Esophagus mucosa (tissue), 1 donor: ENCODE measurements at places on chromosomes 16 and 17. TPM values are rescaled to one million over a fixed set of nuclear protein-coding genes. Genes with fewer than 3 reads are reported as not detected.

The ACBD4 gene
- 3.5 TPM for total RNA-seq

The PLEKHG4 gene
- 4.9 TPM for total RNA-seq

The ALKBH5 gene
- total RNA-seq = 45.3 TPM

The HS3ST4 gene
- total RNA-seq = 2.1 TPM

The PMP22 gene
- total RNA-seq = 6.3 TPM

The GPR142 gene
- total RNA-seq = not detected

The PLEKHH3 gene
- total RNA-seq = 49.6 TPM

The ATAD5 gene
- 3.8 TPM for total RNA-seq

The TM4SF5 gene
- total RNA-seq = not detected

The KRT16 gene
- total RNA-seq = 2,310 TPM

The MAPT gene
- total RNA-seq = 0.88 TPM

The FOXO3B gene
- total RNA-seq = 0.36 TPM

The KIFC3 gene
- 20.6 TPM for total RNA-seq

The PRKCB gene
- total RNA-seq = 0.76 TPM

The TOP2A gene
- 56.1 TPM for total RNA-seq

The TPSD1 gene
- total RNA-seq = not detected

GRCh38 chr16:23498863-23499262 is 11.4 kb downstream of the GGA2 start:
- peak; percentile 3 for ATAC-seq

DNA sequence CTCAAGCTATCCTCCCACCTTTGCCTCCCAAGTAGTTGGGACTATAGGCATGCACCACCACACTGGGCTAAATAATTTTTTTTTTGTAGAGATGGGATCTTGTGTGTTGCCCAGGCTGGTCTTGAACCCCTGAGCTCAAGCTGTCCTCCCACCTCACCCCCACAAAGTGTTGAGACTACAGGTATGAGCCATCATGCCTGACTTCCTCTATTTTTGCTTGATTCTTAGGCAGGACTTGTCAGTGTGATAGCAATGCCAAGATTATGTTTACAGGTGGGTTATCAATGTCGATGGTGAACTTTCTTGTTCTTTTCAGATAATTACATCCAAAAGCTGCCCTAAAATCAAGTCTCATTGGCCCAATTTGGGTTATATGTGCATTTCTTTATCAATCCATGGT is 96.9 kb downstream of the HS3ST4 start:
- ATAC-seq = no peak

- no peak for ATAC-seq
Observed at GRCh38 chr16:69927056-69927757, 23.9 kb upstream of the CLEC18A start.

GRCh38 chr17:34171245-34171818 is 83.8 kb upstream of the CCL2 start:
- ATAC-seq = peak; percentile 78

DNA sequence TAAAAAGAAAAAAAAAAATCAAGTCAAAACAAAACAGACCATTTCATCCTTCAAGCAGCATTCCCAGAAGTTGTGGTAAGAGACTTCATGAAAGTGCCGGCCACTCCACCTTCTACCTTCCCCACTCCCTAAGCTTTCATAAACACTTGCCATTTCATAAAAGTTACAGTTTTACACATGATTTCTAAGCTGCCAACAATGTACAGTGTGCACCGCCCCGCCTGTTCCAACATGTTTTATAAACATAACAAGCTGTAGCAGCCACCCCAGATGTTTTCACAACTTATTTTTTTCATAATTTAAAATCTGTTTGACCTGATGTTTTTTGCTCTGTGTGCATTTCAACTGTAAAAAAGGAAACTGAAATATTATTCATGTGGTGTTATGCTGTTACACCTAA is 608.1 kb downstream of the TOX3 start:
- ATAC-seq = peak; percentile 55

DNA sequence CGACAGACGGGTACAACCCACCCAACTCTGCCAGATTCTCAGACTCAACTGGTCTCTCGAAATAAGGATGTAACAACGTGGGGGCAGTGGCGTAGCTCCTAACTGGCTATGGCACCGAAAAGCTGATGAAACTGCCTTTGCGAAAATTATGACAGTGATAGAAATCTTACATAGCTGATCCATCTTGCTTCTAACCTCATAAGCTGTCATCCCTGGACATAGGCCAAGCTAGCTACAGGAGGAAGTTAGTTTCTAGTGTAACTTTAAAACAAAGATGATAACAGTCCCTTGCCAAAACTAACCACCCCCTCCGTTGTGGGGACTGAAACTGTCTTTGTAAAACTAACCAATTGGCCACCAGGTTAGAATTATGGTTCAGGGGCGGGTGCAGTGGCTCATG is 220.1 kb downstream of the SLC39A11 start:
- no peak for ATAC-seq

- ATAC-seq = no peak
Observed at GRCh38 chr16:30557707-30557956, 542 bp downstream of the ZNF764 start.

DNA sequence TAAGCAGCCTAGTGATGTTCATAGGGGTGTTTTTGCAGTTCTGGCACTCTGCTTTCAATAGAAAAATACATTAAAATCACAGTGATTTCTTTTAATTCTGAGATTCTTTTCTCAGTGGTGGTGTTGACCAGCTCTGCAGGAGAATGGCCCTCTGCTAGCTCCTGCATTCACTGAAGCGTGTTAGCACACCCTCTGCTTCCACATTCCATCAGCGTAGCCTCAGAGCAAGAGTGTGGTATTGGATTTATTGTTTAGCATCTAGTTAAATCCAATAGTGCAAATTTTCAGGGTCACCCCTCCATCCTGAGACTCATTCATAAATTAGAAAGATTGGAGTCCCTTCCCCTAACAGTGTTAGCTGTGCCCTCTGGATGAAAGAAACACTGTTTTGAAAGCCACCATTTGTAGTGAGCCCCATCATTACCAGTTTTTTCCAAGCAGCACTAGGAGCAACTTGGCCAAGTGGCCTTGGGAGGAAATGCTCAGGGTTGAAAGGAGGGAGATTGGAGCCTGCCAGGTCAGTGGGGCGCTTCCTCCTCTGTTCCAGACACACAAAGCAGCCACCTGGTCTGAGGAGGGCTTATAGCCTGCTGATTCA is 45.7 kb downstream of the B9D1 start:
- no peak for ATAC-seq

- peak; percentile 93 for ATAC-seq
Observed at GRCh38 chr17:2244545-2245525, 58.8 kb downstream of the SMG6 start.

DNA sequence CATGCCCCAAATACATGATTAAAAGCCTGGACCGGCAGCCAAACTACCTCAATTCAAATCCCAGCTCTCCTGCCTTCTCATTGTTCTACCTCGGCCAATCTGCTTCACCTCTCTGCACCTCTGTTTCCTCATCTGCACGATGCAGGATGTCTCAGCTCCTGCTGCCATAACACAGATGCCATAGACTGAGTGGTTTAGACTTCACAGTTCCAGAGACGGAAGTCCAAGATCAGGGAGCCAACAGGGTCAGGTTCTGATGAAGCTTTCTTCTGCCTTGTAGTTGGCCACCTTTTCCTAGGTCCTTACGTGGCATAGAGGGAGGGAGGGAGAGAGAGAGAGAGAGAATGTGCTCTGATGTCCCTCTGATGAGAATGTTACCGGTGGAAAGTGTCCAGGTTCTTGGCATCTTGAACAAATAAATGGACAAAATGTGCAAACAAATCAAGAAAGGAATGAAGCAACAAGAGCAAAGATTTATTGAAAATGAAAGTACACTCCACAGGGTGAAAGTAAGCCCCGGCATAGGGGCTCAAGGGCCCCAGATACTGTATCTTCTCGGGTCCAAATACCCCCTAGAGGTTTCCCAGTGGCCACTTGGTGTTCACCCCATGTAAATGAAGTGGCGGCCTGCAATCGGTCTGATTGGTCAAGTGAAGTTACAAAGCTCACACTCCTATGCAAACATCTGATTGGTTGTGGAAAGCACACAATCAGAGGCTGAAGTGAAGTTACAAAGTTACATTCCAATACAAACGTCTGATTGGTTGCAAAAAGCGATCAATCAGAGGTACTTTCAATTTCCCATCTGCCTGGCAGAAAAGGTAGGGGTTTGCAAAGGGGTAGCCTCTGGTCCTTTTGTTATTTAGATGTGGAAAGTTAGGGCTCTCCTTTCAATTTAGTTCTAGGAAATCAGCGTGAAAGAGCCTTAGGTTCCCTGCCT is 43.3 kb upstream of the ZCCHC14 start:
- no peak for ATAC-seq

GRCh38 chr16:22926105-22926751 is 112.3 kb downstream of the HS3ST2 start:
- ATAC-seq = no peak

DNA sequence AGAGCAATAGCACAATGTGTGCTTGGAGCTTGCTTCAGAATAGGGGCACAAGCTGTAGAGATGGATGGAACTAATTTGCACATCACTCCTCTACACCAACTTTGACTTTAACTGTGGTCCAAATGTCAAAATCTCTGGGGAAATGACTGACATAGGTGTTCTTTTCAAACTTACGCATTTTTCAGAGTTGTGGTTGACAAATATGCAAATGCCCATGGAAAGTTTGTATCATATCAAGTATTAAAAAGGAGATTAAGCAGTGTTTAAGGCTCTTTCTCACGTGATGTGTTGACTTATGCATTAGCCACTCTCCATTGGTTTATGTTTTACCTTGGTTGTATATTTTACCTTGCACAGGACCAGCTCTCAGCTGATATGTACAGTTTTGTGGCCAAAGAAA is 77.1 kb downstream of the ELAC2 start:
- ATAC-seq = no peak

- no peak for ATAC-seq
Observed at GRCh38 chr17:65917560-65917959, 274.4 kb downstream of the CEP112 start.

GRCh38 chr16:25064937-25065336 is 46.6 kb upstream of the LCMT1 start:
- no peak for ATAC-seq

GRCh38 chr16:56233795-56234566 is 42.7 kb downstream of the GNAO1 start:
- ATAC-seq = no peak

DNA sequence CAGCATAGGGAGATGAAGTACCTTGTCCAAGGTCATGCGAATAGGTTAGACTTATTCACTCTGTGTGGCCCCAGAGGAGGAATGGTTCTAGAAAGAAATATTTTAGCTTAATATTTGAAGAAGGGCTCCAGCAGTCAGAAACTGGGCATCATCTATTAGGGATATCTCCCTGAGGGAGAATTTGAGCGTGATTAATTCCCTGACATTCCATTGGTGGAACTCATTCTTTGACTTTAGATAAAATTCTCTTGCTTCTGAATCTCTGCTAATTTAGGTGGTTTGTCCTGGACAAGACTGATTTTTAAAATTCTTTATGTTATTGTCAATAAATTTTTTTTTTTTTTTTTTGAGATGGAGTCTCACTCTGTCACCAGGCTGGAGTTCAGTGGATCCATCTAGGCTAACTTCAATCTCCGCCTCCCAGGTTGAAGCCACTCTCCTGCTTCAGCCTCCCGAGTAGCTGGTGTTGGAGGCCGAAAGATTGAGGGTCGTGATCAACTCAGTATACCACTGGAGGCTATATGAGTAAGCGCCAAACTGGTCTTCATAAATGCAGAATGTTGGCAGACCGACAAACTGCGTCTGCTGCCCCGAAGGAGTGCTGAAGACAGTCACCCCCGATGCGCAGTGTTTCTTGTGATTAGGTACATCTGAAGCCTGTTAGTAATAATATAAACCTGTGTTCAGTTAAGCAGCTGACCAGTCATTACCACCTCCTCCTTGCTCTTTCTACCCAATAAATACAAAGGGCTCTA is 267.9 kb upstream of the HSBP1 start:
- no peak for ATAC-seq

DNA sequence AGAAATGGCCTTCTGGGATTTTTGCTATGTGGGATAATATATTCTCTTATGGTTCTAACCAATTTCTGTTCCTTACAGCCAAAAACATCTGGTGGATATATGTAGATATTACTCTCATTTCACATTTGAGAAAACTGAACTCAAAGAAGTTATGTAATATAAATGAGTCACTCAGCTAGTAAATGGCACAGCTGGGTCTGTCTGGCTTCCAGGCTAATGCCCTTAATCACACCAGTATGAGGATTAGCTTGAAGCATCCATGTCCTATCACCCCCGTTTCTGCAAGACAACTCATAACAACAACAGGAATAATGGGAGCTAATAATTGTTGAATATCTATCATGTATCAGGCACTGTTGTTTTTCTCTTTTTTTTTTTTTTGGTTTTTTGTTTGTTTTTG is 34.4 kb upstream of the USP7 start:
- ATAC-seq = peak; percentile 82

- no peak for ATAC-seq
Observed at GRCh38 chr16:78126662-78127061, 27.2 kb downstream of the WWOX start.

DNA sequence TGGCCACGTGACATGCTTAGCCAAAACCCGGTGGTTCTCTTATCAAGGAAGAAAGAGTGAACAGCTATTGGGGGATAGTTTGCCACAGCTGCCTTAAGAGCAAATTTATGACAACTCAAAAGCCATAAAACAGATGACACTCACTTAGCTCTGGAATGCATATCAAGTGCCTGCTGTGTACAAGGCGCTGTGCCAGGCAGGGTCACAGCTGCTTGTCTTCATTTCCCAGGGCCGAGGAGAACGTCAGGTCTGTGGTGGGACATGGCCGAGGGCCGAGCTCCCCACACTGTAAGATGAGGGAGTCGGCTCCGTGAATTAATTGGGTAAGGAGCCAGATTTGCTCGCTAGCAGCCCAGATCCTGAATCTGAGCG is 14.0 kb downstream of the EEF2K start:
- no peak for ATAC-seq

GRCh38 chr17:55172612-55173011 is 92.1 kb upstream of the HLF start:
- ATAC-seq = peak; percentile 99

DNA sequence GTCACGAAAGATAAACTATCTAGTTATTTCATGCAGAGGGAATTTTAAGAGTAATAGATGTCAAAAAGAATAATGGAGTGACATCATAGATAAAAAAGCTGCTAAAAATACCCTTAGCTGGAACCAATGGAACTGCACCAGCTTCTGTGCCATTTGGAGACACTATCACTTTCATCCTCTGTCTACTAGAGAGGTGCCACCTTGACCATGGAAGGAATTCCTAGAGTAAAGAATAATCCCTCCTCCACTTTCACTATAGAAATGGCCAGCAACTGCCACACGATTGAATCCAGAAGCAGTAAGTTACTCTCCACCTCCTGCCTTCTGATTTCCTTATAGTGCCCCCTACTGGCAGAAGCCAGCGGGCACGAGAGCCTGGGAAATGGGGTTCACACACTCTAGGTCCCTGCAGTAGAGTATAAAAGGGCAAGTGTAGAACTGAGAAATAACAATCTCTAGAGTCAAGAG is 2.8 kb upstream of the ALDH3A2 start:
- ATAC-seq = no peak
